ENCODE measurements at places on chromosomes 2 and 18. TPM values are rescaled to one million over a fixed set of nuclear protein-coding genes. Genes with fewer than 3 reads are reported as not detected.

The DLGAP1 gene
- total RNA-seq, result 3.2 TPM

DNA sequence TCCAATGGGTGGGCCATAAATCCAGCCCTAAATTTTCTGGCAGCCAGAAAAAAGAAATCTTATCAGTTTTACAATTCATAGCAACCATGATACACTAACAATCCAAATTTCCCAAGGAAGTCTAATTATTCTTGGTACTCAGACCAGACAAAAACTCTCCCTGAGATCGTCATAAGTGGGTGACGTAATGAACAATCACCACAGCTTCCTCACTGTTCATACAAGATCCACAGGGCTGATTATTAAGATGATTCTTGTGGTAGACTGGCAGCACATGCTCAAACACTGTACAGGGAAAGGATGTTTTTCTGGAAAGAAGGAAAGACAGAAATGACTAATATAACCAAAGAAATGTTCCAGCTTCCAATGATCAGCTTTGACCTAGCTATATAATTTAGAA is 178.3 kb upstream of the CRIM1 start:
- H3K36me3 ChIP-seq, result no peaks in the 10 kb centered on the region
- H3K27me3 ChIP-seq, result no peaks in the 10 kb centered on the region
- no peak for DNase-seq
- no peak overlapping the region for H3K4me3 ChIP-seq
- H3K4me1 ChIP-seq, result no peaks in the 10 kb centered on the region
- H3K27ac ChIP-seq, result no peak overlapping the region

The IFIH1 gene
- 12.3 TPM for total RNA-seq

GRCh38 chr2:63844616-63845015 is 2.9 kb downstream of the UGP2 start:
- no peaks in the 10 kb centered on the region for H3K27me3 ChIP-seq
- no peak overlapping the region for H3K27ac ChIP-seq
- DNase-seq, result no peak
- H3K36me3 ChIP-seq, result no peaks in the 10 kb centered on the region

DNA sequence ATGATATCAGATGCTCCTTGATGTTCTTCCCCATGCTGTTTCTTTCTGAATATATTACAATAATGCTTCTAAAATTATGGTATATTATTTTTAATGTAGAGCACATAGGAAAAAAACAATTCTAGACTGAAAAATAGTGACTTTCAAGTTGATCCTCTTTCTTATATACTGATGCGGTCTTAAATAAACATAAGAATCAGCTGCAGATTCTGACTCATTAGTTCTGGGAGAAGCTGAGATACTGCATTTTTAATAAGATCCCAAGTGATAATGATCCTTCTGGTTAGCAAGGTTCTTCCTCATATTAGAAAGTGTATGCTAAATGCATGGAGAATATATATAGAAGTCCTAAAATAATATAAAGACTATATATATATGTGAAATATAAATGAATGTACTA is 124.9 kb downstream of the XIRP2 start:
- no peak overlapping the region for H3K27ac ChIP-seq
- no peaks in the 10 kb centered on the region for H3K36me3 ChIP-seq
- no peaks in the 10 kb centered on the region for H3K27me3 ChIP-seq
- no peak for DNase-seq
- no peak overlapping the region for H3K4me3 ChIP-seq
- no peaks in the 10 kb centered on the region for H3K4me1 ChIP-seq

DNA sequence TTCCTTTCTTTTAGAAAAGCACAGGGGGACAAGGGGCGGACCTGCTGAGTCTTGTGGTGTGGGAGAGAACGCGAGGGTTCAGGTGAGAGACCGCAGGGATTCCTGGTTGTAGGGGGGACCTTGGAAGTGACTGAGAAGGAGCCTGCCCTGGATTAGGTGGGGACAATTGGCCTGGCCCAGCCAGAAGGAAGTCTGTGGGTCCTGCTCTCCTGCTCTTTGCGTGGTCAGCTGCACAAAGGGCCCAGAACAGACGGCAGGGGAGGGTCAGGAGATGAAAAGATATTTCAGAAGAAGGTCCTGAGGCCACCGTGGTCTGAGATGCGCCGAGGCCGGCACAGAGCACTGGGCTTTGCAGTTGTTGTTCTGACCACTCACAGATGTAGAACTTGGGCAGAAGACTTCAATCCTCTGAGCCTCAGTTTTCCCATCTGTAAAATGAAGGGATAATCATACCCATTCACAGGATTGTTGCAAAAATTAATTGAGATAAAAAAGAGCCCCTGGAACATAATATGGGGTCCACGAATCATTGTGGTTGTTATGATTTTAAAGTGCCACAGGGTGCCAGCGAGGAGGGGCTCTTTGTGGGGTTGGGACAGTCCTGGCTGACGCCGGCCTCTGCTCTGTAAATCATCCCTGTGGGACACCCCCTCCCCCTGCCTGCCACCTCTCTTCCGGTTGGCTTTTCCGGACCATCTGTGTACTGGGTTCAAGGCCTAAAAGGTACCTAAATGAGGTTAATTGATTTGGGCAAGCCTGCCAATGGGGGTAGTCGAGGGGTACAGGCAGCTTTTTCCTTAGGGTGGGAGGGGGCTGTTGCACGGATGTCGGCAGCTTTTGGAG is 1.8 kb downstream of the LPIN1 start:
- no peaks in the 10 kb centered on the region for H3K36me3 ChIP-seq
- DNase-seq, result peak; percentile 87
- peak overlapping the region; percentile 9 for H3K27ac ChIP-seq
- H3K27me3 ChIP-seq, result no peaks in the 10 kb centered on the region
- H3K4me1 ChIP-seq, result peaks cover 72% of the 10 kb centered on the region

DNA sequence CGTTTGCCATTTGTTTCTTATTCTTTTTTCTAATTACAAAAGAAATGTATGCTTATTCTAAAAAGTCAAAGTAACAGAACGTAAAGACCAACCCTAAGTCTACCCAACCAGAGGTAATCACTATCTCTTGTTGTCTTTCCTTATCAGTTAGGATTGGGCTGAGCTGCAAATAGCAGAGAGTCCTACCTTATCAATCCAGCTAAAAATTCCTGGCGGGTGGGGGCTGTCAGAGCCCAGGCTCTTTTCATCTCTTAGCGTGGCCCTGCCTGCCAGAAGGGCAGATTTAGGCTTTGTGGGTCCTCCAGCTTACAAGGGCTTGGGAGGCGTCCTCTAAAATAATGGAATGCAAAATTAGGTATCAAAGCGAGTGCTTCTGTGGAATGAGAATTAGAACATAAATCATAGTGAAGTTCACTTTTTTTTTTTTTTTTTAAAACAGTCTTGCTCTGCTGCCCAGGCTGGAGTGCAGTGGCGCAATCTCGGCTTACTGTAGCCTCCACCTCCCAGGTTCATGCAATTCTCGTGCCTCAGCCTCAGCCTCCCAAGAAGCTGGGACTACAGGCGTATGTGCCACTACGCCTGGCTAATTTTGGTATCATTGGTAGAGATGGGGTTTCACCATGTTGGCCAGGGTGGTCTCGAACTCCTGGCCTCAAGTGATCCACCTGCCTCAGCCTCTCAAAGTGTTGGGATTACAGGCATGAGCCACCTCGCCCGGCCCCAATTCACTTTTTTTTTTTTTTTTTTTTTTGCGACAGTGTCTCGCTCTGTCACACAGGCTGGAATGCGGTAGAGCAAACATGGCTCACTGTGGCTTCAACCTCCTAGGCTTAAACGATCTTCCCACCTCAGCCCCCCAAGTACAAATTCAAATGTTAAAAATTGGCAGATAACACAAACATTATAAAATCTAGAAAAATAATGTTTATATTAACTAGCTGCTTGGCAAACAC is 57.4 kb upstream of the B3GNT7 start:
- no peak overlapping the region for H3K27ac ChIP-seq
- no peak for DNase-seq
- H3K36me3 ChIP-seq, result no peaks in the 10 kb centered on the region
- no peaks in the 10 kb centered on the region for H3K4me1 ChIP-seq
- H3K27me3 ChIP-seq, result no peaks in the 10 kb centered on the region

DNA sequence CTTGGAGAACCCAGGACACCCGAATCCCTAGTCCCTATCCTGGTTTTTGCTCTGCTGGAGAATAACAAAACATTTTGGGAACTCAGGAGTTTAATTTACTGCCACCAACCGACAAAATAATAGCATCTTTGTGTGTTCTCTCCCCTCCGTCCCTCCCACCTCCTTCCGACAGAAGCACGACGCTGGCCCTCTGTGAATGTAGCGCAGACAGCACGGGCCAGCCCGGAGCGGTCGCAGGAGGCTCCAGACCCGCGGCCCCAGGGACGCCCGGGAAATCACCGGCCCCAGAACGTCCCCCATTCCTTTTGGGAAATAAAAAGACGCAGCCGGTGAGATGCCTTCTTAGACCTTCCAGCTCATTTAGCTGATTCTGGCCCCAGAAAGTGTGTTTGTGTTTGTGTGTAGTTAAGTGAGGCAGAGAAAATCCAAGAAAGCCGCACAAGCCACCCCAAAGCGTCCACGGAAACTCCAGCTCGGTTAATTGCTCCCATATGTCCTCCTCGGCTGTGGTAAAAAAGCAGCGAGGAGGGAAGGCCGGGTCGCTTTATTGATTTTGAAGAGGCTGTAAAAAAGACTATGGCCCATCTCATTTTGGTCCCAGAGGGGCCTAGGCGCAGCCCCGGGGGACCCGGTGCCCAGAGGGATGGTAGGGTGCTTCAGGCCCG is 577 bp upstream of the TANC1 start:
- peaks cover 40% of the 10 kb centered on the region for H3K4me1 ChIP-seq
- DNase-seq, result no peak
- H3K27ac ChIP-seq, result peak overlapping the region; percentile 80
- H3K36me3 ChIP-seq, result no peaks in the 10 kb centered on the region
- H3K27me3 ChIP-seq, result no peaks in the 10 kb centered on the region
